Tibial nerve (tissue), 4 donors: ENCODE measurements at places on chromosomes 12 and 14. TPM values are rescaled to one million over a fixed set of nuclear protein-coding genes. Genes with fewer than 3 reads are reported as not detected.

PRR13 gene
- total RNA-seq, result 56.4 TPM

DNA sequence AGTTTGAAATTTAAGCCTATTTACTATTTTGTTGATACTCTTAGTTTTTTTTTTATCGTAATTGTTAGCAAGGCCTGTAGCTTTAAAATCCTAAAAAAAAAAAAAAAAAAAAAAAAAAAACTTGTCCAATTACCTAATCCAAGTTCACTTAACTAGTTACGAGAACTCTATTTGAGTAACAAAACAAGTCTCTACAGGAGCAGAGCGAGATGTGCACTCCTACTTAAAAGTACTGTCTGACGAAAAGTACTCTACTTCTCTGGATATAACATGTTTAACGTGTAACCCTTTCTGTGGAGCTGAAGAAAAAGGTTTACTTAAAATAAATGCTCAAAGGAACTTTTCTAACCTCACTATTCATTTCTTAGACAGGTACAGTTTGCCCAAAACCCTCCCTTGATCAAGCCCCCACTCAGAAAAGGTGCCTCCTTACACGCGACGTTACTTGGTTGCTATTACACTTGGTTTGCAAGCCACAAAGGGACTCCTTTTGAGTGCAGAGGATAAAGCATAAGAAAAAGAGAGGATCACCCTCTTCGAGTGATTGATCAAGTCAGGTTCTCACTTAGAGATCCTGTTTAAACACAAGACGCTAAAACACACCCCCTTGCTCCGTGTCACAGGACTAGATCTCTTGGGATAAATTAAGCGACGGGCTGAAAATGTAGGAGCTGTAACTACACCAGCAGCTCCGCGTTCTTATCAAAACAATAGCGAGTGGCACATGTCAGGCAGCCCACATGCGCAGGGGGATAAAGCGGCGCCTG is 2.2 kb downstream of the BAZ1A start:
- no peak for DNase-seq
- no peaks in the 10 kb centered on the region for H3K27me3 ChIP-seq
- no peaks in the 10 kb centered on the region for H3K36me3 ChIP-seq

PLEKHG7 gene
- total RNA-seq, result 1.2 TPM

GRCh38 chr12:88235183-88235833 is 93.2 kb downstream of the TMTC3 start:
- H3K27ac ChIP-seq, result no peak overlapping the region
- no peaks in the 10 kb centered on the region for H3K27me3 ChIP-seq
- no peak for DNase-seq

GRCh38 chr12:12628013-12628412 is 16.3 kb downstream of the CREBL2 start:
- no peaks in the 10 kb centered on the region for H3K27me3 ChIP-seq
- DNase-seq, result no peak
- H3K4me1 ChIP-seq, result no peaks in the 10 kb centered on the region
- no peak overlapping the region for H3K27ac ChIP-seq
- no peaks in the 10 kb centered on the region for H3K36me3 ChIP-seq

DNA sequence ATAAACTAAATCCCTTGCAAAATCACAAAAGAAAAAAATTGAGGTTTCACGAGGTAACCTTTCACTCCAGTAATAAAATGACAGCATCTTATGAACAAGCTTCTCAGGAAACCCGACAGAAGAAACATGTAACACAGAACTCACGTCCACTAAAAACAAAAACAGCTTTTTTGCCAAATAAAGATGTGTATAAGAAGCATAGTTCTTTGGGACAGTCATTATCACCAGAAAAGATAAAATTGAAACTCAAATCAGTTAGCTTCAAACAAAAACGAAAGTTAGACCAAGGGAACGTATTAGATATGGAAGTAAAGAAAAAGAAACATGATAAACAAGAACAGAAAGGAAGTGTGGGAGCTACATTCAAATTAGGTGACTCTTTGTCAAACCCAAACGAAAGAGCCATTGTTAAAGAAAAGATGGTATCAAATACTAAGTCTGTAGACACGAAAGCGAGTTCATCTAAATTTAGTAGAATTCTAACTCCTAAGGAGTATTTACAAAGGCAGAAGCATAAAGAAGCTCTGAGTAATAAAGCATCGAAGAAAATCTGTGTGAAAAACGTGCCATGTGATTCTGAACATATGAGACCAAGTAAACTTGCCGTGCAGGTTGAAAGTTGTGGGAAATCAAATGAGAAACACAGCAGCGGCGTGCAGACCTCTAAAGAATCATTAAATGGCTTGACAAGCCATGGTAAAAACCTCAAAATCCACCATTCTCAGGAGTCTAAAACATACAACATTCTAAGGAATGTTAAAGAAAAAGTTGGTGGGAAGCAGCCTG is 25.8 kb downstream of the RESF1 start:
- no peaks in the 10 kb centered on the region for H3K4me1 ChIP-seq
- DNase-seq, result no peak
- H3K4me3 ChIP-seq, result no peak overlapping the region
- peaks cover 22% of the 10 kb centered on the region for H3K36me3 ChIP-seq
